ENCODE measurements at places on chromosomes 16 and 17.

- no peak for DNase-seq
Observed at GRCh38 chr17:64256913-64257807, 5.9 kb downstream of the TEX2 start.

- DNase-seq, result no peak
Observed at GRCh38 chr16:67486805-67487204, 3.5 kb upstream of the AGRP start.

DNA sequence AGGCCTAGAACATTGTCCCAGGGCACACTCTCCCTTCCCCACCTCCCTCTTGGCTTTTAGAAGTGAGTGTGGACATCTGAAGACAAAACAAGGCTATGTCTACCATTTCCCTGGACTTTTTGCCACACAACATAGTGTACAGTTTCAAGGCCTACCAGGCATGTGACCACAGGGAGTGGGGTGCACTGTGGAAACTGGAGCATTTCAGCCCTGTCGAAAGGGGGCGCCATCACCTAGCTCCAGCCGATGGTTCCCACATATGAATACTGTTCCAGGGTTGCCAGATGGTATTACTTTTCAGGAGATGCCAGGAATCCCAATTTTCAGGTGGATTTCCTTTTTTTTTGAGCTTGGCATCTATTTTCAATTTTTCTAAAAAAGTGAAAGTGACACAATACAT is 140.7 kb downstream of the KATNIP start:
- DNase-seq, result peak; percentile 5

DNA sequence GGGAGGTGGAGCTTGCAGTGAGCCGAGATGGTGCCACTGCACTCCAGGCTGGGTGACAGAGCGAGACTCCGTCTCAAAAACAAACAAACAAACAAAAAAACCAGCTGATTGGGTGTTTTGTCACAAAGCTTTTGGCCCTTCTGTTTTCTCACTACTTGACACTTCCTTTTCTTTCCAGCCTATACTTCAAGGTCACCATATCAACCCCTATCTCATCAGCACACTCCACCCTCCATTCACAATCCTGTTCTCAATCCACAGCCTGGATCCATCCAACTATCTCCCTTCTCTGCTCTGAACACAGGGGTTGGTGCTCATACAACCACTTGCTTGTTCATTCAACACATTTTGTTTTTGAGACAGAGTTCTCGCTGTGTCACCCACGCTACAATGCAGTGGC is 6.6 kb upstream of the MED11 start:
- DNase-seq, result no peak

DNA sequence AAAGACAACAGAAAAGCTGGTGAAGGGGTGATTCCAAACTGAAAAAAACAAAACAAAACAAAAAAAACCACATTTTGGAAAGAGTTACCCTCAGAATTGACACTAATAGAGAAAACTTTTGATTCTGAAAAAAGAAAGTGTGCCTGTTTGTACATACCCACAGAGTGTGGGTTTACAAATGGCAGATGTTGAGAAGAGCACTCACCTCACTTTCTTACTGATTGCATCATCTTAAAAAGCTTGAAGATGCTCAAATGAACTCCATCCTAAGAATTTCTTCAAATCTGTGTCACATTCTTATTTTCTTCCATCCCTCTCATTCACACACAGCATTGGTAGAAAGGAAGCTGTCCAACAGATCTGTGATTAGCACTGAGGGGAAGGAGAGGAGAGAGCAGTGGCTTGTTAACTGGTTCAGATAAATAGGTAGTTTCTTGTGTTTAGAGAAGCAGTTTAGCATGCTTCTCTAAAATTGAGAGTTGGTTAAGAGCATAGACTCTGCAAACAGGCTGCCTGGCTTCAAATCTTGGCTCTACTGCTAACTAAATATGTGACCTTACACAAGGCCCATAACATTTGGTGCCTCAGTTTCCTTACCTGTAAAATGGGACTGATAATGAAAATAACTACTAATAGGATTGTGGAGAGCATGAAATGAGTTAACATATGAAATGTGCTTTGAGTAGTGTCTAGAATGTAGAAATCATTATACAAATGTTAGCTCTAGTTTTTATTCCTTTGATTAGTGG is 6.9 kb downstream of the GNAO1 start:
- no peak for DNase-seq

- DNase-seq, result no peak
Observed at GRCh38 chr17:4497101-4497824, 1.4 kb upstream of the SPNS2 start.

GRCh38 chr16:87246269-87247065 is 70.7 kb downstream of the C16orf95 start:
- DNase-seq, result no peak

- DNase-seq, result no peak
Observed at GRCh38 chr17:36495076-36495578, 8.6 kb downstream of the ZNHIT3 start.

GRCh38 chr16:79310710-79311109 is 289.8 kb downstream of the MAF start:
- no peak for DNase-seq

GRCh38 chr17:53629188-53629587 is 193.5 kb upstream of the KIF2B start:
- no peak for DNase-seq

DNA sequence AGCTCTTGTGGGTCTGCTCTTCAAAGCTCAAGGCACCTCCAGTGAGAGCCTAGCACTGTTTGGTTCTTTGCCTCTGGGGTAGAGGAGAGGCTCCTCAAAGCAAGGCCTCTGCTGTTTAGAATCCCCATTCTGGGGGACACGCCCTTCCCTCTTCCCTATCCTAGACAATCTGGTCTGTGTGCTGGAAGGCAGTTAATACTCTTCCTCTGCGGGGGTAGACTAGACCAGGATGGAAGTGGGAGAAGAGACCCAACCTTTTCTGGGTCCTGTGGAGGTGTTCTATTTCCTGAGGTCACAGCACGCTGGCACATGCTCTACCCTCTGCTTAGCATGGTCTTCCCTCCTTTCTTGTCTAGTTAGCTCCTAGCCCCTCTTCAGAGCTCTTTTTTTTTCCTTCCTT is 7.7 kb downstream of the ERAL1 start:
- no peak for DNase-seq

DNA sequence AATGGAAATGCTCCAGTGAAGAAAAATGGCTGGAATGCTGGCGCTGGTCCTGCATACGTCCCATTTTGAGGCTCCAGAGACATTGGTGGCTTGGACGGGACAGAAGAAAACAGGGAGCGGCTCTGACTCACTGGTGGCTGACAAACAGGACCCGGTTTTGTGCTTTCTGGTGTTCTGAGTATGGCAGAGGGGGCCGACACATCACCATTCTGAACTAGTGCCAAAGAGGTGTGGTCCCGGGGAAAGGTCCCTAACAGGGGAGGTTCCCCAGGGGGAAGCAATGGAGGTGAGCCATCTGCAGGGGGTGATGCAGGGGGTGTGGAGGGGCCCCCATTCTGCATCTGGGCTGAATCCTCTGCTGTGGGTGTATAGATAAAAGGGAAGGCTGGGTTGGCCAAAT is 8.3 kb downstream of the ANKRD40 start:
- no peak for DNase-seq

- no peak for DNase-seq
Observed at GRCh38 chr17:9999919-10000695, 95.0 kb upstream of the RCVRN start.

GRCh38 chr17:60077226-60077625 is 1.5 kb downstream of the HEATR6 start:
- no peak for DNase-seq

GRCh38 chr16:71826533-71827017 is 17.9 kb upstream of the AP1G1 start:
- DNase-seq, result no peak

GRCh38 chr17:22138861-22139469 is 446.6 kb downstream of the KCNJ18 start:
- DNase-seq, result no peak

- DNase-seq, result no peak
Observed at GRCh38 chr17:63500543-63501390, 22.4 kb upstream of the KCNH6 start.

GRCh38 chr17:79803421-79803996 is 6.6 kb upstream of the CBX8 start:
- DNase-seq, result no peak
